Lower leg skin (tissue), 4 donors: ENCODE measurements at places on chromosomes 16 and 17. TPM values are rescaled to one million over a fixed set of nuclear protein-coding genes. Genes with fewer than 3 reads are reported as not detected.

The SLC12A3 gene
- not detected for total RNA-seq

The WFDC1 gene
- total RNA-seq = 1.3 TPM

The SLC35G6 gene
- not detected for total RNA-seq

The TBC1D3 gene
- total RNA-seq = not detected

The SLC38A8 gene
- total RNA-seq = not detected

The UBALD1 gene
- total RNA-seq = 14.7 TPM

The AP1G1 gene
- total RNA-seq = 76.7 TPM

The FBXW10B gene
- total RNA-seq = 0.25 TPM

The CCL3 gene
- total RNA-seq = 2.9 TPM

The TMC7 gene
- total RNA-seq = 1.6 TPM

The KCNG4 gene
- not detected for total RNA-seq

The ABCA6 gene
- total RNA-seq = 16.6 TPM

GRCh38 chr16:5072334-5073278 is 963 bp downstream of the ALG1 start:
- no peak for DNase-seq

- no peak for DNase-seq
Observed at GRCh38 chr16:19861811-19862327, 22.8 kb downstream of the GPRC5B start.

DNA sequence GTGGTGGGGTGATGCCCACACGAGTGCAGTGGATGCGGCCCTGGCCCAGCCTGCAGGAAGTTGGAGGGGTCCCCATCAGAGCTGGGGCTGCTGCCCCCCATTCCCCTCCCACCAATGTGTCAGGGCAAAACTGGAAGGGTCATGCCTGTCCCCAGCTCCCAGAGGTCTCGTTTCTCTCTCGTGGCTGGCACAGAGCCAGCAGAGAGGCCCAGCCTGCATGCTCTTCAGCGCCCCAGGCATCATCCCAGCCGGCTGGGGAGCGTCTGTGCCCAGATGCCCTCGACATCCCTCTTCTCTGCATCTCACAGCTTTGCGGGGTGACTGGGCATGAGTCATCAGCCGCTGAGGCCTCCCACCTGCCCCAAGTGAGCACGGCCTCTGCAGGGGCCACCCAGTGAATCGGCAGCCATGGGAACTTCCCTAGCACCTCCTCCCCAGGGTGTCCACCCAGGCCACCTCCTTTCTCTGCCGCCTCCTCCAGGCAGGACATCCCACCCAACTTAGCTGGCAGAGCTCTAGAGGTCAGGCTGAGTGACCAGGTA is 9.8 kb upstream of the CSNK1D start:
- DNase-seq = no peak

- DNase-seq = no peak
Observed at GRCh38 chr17:47363171-47363570, 39.4 kb downstream of the EFCAB13 start.

GRCh38 chr16:48559462-48560211 is 50.3 kb downstream of the N4BP1 start:
- no peak for DNase-seq

- no peak for DNase-seq
Observed at GRCh38 chr17:61621317-61621716, 30.3 kb upstream of the NACA2 start.

- DNase-seq = no peak
Observed at GRCh38 chr17:50570528-50570927, 10.0 kb downstream of the CACNA1G start.

- DNase-seq = no peak
Observed at GRCh38 chr16:72500545-72500944, 328.6 kb upstream of the PMFBP1 start.

GRCh38 chr17:34626121-34626681 is 46.8 kb downstream of the TMEM132E start:
- no peak for DNase-seq

GRCh38 chr16:89066721-89067120 is 26.9 kb upstream of the ACSF3 start:
- DNase-seq = no peak

DNA sequence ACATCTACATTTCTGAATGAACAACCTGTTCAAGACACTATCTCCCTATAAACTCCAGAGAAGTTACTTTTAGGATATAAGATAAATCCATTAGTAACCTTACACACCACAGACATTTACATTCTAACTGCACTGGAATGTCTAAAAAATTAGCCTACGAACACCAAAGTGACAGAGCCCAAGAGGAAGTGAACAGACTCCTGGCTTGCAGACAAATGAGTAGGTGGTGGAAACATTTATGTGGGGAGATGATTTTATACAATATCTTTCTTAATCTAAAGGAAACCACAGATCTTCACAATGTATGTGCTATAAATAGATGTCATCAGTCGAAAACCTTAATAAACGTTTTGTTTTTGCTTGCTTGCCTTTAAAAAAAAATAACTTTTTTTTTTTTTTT is 18.8 kb downstream of the ZNF652 start:
- DNase-seq = no peak

- DNase-seq = no peak
Observed at GRCh38 chr17:43860077-43860725, 13.2 kb downstream of the CD300LG start.
